ENCODE measurements at places on chromosomes 1 and 21.
A peak's percentile ranks its signal among the peaks of the same experiment; 100 is the strongest.

- DNase-seq = no peak
- no peaks in the 10 kb centered on the region for H3K27me3 ChIP-seq
- no peaks in the 10 kb centered on the region for H3K4me1 ChIP-seq
- H3K36me3 ChIP-seq = no peaks in the 10 kb centered on the region
These were observed 867 bp downstream of the SLC1A7 start for GRCh38 chr1:53141487-53142055.

- no peaks in the 10 kb centered on the region for H3K4me1 ChIP-seq
- no peaks in the 10 kb centered on the region for H3K27me3 ChIP-seq
- no peak overlapping the region for H3K27ac ChIP-seq
- no peaks in the 10 kb centered on the region for H3K36me3 ChIP-seq
- H3K4me3 ChIP-seq = no peak overlapping the region
- DNase-seq = peak; percentile 7
These were observed 936.7 kb upstream of the NEGR1 start for GRCh38 chr1:73218995-73219546.

DNA sequence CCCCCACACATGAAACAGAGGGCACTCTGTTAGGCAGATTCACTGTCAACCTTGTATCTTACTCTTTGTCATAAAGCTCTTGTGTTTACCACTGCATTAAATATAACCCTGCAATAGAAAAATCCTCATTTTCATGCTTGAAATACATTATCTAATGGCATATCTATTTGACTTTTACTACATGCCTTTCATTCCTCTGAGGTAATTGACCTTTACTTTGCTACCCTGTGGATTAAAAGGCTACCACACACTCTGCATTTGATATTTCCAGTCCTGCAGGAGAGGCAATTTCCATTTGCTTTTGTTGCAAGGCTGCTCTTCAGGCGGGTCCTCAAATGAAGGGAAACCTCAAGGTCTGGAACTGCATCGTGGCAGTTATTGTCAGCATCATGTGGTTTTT lies 238.0 kb downstream of the NTNG1 start:
- no peak overlapping the region for H3K27ac ChIP-seq
- H3K4me1 ChIP-seq = no peaks in the 10 kb centered on the region
- H3K27me3 ChIP-seq = no peaks in the 10 kb centered on the region
- H3K36me3 ChIP-seq = no peaks in the 10 kb centered on the region

GRCh38 chr1:184442260-184442659 lies 55.4 kb downstream of the C1orf21 start:
- H3K36me3 ChIP-seq = no peaks in the 10 kb centered on the region
- H3K27me3 ChIP-seq = no peaks in the 10 kb centered on the region
- H3K4me3 ChIP-seq = no peak overlapping the region
- H3K4me1 ChIP-seq = no peaks in the 10 kb centered on the region

DNA sequence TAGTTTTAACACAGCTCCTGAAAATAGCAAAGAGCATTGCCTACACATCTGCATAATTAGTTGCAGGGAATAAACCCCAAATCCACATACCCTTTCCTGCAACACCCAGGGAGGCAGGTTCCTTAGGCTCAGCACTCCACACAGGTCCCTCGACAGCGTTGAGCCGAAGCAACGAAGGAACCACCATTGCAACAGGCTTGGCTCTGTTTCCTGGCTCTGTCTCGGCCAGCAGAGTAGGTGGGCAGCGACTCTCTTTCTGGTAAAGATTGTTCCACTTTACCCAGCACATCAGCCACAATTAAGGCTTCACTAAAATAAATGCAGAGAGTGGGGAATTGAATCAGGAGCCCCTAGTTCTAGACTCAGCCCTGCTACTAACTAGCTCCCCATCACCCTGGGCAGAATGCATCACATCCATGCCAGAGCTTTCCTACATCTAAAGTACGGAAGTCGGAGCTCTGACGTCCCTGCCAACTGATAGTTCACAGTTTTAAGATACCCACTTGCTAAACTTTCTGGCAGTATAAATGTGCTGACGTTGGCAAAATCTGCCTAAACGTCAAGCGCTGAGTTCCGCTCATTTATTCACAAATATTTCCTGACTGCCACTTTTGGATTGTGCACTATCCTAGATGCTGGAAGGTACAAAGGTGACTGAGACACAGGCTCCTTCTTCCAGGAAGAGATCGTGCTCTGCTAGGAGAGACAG lies 79.0 kb upstream of the COA6 start:
- no peaks in the 10 kb centered on the region for H3K36me3 ChIP-seq
- no peak for DNase-seq
- no peak overlapping the region for H3K27ac ChIP-seq
- H3K4me3 ChIP-seq = no peak overlapping the region

DNA sequence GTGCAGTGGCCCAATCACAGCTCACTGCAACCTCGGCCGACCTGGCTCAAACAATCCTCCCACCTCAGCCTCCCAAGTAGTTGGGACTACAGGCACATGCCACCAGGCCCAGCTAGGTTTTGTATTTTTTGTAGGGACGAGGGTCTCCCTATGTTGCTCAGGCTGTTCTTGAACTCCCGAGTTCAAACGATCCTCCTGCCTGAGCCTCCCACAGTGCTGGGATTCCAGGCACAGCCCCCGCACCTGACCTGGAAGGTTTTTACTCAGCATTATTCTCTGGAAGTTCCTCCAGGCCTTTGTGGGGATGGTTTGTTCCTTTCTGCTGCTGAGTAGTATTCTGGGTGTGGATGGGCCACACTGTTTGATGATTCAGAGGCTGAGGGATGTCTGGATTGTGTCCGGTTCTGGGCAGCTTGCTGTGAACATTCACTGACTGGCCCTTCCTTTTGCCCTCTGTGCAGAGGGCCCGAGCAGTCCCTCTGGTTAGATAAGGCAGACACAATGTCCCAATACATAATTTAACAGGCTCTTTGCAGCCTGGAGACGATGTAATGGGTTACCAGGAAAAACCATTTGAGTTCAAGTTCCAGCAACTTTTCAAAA lies 6.0 kb upstream of the TRAPPC10 start:
- H3K4me1 ChIP-seq = peaks cover 5% of the 10 kb centered on the region
- no peak overlapping the region for H3K4me3 ChIP-seq
- H3K36me3 ChIP-seq = no peaks in the 10 kb centered on the region
- DNase-seq = no peak

DNA sequence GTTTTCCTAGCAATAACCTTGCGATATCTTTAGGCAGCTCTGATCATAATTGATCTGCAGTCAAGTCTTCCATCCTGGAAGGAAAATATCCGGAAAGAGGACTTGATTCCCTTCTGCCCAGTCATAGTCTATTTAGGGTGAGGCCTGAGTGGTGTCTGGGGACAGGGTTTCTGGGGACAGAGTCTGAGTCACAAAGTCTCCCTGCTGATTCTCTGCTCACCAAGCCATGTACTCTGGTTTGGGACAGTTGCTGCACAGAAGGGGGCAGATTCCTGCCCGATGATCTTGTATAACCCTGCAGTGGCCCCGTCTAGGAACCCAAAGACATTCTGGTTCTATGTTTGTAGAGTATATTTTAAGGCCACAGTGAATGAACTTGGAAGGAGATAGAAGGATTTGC lies 178.8 kb downstream of the KCNJ6 start:
- H3K27me3 ChIP-seq = no peaks in the 10 kb centered on the region
- no peaks in the 10 kb centered on the region for H3K36me3 ChIP-seq
- DNase-seq = no peak
- H3K4me1 ChIP-seq = no peaks in the 10 kb centered on the region

- no peaks in the 10 kb centered on the region for H3K27me3 ChIP-seq
- H3K27ac ChIP-seq = no peak overlapping the region
- peaks cover 2% of the 10 kb centered on the region for H3K4me1 ChIP-seq
- H3K4me3 ChIP-seq = no peak overlapping the region
- H3K36me3 ChIP-seq = no peaks in the 10 kb centered on the region
These were observed 24.1 kb upstream of the ALDH4A1 start for GRCh38 chr1:18926315-18927081.

DNA sequence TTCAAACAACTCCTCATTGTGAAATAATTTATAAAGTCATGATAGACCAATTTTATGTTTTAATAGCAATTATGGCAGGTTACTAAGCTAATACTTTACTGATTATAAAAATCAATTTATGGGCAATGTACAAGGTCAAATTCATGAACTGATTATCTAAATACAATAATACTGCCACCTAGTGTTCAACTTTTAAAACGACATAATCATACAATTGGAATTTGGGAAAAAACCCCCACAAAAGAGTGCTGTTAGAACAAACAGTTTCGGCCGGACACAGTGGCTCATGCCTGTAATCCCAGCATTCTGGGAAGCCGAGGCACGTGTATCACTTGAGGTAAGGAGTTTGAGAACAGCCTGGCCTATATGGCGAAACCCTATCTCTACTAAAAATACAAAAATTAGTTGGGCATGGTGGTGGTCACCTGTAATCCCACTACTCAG lies 14.0 kb downstream of the GTF2B start:
- H3K36me3 ChIP-seq = no peaks in the 10 kb centered on the region
- DNase-seq = peak; percentile 23
- no peak overlapping the region for H3K27ac ChIP-seq
- peaks cover 2% of the 10 kb centered on the region for H3K27me3 ChIP-seq
- no peak overlapping the region for H3K4me3 ChIP-seq

DNA sequence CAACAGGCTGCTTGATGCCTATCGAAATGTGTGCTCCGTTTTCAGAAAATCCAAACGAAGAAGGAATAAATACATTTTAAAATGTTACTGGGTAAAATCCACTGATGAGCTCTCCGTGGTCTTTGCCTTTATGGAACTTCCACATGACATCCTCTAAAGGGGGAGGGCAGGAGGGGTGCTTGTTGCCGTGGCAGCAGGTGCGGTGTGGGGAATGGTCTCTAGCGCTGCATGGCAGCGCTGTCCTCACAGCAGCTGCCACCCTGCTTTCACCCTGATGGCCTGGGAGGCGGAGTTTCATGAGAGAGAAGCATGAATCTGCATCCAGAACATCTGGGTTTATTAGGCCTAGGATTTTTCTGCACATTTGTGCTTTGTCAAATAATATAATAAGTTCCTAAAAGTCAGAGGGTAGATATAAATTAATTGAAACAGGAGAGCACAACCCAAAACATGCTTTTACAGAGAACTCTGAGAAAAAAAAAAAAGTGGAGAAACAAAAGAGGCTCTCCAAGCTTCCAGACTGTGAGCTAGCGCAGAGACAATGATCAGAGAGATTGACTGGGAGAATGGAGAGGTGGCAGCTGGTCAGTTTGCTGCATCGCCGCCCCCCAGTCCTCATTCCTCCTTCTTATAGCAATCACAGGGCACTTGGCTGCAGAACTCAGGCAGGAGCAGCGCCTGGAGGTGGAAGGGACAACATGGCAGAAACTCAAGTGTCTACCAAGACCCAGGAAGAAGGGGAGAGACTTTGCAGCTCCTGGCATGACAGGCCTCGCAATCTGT lies 228.6 kb downstream of the DSCAM start:
- H3K27me3 ChIP-seq = no peaks in the 10 kb centered on the region
- no peaks in the 10 kb centered on the region for H3K4me1 ChIP-seq
- H3K27ac ChIP-seq = no peak overlapping the region
- no peak for DNase-seq
- H3K36me3 ChIP-seq = no peaks in the 10 kb centered on the region

GRCh38 chr1:109385417-109385816 lies 12.3 kb downstream of the SORT1 start:
- DNase-seq = no peak
- H3K36me3 ChIP-seq = no peaks in the 10 kb centered on the region
- no peaks in the 10 kb centered on the region for H3K27me3 ChIP-seq
- H3K4me3 ChIP-seq = no peak overlapping the region

DNA sequence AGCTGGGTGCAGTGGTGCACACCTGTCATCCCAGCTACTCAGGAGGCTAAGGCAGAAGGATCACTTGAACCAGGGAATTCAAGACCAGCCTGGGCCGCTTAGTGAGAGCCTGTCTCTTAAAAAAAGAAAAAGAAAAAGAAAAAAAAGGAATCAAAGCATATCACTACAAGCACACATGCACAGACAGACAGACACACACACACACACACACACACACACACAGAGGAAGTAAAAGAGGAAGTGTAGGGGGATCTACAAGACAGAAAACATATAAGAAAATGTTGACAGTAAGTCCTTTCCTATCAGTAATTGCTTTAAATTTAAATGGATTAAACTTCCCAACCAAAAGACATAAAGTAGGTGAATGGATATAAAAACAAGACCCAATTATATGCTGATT lies 180.3 kb downstream of the FAF1 start:
- no peaks in the 10 kb centered on the region for H3K27me3 ChIP-seq
- DNase-seq = no peak
- no peak overlapping the region for H3K27ac ChIP-seq
- H3K4me1 ChIP-seq = no peaks in the 10 kb centered on the region
- no peak overlapping the region for H3K4me3 ChIP-seq
- no peaks in the 10 kb centered on the region for H3K36me3 ChIP-seq

DNA sequence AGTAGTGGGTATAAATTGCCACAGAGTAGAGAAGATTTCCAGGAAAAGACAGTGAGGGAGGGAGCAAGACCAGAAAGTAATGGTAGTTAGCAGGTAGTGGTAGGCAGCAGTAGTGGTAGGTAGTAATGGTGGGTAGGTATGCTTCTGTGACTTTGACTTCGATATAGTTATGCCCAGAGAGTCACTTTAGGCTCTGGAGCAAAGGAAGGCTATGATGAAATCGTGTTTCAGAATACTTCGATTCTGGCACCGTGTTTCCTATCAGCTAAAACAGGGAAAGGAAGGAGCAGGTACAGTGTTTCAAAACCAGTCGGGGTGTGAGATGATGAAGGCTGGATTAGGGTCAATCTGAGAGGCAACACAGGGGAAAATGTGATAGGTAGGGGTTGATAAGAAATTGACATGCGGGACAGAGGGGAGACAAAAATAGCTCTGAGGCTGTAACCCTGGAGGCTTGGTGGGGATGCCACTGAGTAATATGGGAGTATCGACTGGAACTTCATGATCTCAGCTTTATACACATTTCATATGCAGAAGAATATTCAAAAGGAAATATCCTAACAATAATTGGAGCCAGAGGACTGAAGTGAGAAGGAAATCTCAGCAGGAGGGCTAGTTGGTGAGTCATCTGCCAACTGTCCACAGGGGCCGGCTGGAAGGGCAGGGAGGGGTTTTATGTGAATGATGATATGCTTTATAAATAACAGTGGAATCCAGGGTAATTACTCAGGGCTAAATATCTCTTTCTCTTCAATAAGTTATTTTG lies 25.2 kb upstream of the TRIM45 start:
- peaks cover 8% of the 10 kb centered on the region for H3K4me1 ChIP-seq
- no peak overlapping the region for H3K4me3 ChIP-seq
- DNase-seq = peak; percentile 73
- H3K27me3 ChIP-seq = no peaks in the 10 kb centered on the region
- H3K36me3 ChIP-seq = no peaks in the 10 kb centered on the region

- H3K4me3 ChIP-seq = no peak overlapping the region
- H3K36me3 ChIP-seq = no peaks in the 10 kb centered on the region
These were observed 462.8 kb downstream of the PTPRC start for GRCh38 chr1:199101635-199102034.

DNA sequence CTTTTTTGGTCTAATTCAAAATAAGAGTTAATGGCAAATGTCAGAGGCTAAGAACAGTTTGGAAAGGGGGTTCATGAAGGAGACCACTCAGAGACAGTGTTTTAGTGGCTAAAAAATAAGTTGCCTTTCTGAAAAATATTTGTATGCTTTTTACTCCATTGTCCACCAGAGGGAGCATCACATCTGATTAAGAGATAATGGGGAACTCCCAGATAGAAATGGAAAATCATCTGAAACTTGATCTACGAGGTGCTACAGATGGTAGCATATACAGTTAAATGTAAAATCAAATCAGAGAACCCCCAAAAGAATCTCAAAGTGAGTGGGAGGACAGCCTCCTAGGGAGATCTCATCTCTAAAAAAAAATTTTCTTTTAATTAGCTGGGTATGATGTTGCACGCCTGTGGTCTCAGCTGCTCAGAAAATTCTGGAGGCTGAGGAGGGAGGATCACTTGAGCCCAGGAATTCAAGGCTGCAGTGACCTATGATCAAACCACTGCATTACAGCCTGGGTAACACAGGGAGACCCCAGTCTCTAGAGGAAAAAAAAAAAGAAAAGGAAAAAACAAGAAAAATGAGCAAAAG lies 9.7 kb downstream of the SMYD3 start:
- no peak overlapping the region for H3K4me3 ChIP-seq
- no peak overlapping the region for H3K27ac ChIP-seq
- no peaks in the 10 kb centered on the region for H3K36me3 ChIP-seq

All from mesendoderm (in vitro differentiated cells).